OCI-M1 (cell line): ENCODE measurements at places on chromosomes 7 and 10.

- no peak for DNase-seq
These were observed 161.7 kb downstream of the TNS3 start for GRCh38 chr7:47420122-47420780.

DNA sequence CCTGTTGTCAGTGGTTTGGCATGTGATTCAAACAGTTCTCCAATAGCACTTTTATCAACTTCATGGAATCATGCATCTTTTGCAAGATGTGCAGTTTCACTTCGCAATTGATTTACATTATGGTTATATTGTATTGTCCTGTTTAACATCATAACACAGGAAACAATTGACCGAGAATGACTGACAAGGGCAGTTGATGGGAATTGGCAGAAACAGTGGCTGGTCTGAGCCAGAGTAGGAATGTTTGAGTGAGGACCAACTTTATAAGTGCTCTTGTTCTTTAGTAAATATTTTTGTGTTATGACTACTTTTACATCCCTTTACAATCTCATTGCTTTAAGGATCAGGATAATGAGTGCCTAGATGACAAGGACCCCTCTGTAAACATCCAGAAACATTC, 2.2 kb downstream of the KLHL7 start:
- peak; percentile 5 for DNase-seq

- no peak for DNase-seq
These were observed 56.5 kb downstream of the ZNF467 start for GRCh38 chr7:149716932-149717307.

DNA sequence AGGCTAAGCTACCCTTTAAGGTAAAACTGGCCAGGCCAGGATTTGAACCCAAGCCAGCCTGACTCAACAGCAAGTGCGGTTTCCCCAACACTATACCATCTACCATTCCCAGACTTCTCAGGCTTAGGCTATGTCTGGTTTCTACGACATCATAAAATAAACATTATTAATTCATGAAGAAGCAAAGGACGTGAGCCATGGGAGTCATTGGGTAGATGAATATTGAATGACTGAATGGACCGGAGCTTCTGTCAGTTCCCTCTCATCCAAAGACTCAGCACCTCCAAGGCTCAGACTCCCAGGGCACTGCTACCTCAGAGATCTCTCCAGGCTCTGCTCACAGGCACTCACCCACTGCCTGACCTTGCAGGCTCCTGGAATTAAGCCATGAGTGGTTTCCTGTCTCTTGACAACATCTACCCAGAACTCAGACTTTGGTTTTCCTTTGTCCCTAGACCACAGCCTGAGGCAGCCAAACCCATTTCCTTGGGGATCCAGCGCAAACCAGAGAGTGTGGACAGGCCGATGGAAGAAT, 64.6 kb upstream of the STEAP1B start:
- DNase-seq, result peak; percentile 4

GRCh38 chr7:79458796-79459195, 5.3 kb upstream of the MAGI2 start:
- peak; percentile 34 for DNase-seq

DNA sequence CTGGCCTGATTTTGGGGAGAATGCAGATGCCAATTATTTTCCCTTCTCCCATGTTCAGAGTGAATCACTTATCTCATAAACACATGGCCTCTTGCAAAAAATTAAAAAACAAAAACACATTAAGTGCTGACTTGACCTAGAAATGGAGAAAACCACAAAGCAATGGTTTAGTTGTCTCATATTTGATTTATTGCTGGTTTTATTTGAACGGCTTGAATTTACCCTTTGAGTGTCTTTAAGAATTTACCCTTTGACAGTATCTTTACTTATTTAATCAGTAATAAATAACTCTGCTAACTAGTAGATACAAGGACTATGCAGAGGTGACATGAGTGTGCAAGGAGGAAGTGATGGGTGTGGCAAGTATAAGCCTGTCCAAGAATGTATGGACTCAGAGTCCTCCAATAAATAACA, 68.1 kb upstream of the GSDME start:
- peak; percentile 14 for DNase-seq

GRCh38 chr7:157088136-157088535, 50.6 kb upstream of the UBE3C start:
- no peak for DNase-seq

DNA sequence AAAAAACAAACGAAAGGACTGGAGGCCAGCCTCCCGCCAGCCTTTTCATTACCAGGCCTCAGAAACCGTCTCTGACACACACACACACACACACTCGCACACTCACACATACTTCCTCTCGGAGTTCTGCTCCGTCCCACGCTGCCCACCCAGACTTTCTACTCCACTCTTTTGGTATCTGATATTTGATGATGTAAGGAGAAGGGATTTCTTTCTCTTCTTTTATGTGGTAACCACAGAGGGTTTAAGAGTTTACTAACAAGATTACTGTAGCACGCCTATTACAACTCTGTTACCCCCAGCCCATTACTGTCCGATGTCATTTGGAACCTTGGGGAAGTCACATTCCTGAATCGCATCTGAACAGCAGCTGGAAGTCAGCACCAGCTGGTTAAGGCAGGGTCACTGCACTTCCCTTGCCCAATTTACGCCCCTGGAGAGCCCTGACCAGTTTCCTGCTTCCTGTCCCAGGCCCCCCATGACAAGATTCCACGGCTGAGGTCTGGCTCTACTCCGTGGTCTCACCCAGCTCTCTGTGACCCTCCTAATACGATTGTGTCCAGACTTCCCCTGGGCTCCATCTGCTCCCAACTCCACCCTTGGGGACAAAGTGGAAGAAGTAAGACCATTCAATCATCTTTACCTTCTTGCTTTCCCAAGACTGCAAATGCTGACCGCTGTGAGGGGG, 1.1 kb downstream of the DENND2A start:
- no peak for DNase-seq

DNA sequence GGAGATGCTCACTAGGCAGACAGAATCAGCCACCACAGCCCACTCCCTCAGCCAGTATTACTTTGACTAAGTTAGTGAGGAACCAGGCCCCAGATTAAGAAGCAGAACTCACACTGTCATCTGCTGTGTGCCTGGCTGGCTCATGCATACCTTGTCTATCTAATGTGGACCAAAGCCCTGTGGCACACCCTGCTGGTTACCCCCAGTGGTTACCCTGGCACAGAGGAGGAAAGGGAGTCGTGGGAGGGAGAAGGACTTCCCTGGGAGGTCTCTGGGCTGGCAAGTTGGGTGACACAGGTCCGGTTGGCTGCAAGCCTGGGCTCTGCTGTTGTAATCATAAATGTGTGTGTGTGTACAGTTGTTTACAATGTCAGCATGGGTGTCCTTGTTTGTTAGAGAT, 7.5 kb upstream of the SH2D4B start:
- peak; percentile 20 for DNase-seq

- DNase-seq, result no peak
These were observed 11.4 kb downstream of the NET1 start for GRCh38 chr10:5423771-5424170.

DNA sequence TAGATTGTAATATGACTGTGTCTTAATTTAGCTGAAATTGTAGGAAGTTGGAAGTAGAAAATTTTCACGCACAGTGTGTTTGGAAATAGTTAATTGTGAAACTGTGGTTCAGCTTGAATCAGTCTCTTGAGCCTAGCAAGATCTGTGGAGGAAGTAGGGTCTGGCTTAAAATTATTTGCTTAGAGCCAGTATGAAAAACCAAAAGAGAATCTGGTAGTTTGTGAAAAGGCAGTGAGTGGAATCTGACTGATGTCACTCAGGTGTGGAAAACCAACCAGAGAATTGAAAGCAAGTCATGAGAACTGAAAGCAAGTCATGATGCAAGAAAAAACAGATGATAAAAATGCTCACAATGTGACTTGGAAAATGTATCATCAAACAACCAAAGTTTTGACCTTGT, 11.5 kb downstream of the LIPJ start:
- peak; percentile 24 for DNase-seq

DNA sequence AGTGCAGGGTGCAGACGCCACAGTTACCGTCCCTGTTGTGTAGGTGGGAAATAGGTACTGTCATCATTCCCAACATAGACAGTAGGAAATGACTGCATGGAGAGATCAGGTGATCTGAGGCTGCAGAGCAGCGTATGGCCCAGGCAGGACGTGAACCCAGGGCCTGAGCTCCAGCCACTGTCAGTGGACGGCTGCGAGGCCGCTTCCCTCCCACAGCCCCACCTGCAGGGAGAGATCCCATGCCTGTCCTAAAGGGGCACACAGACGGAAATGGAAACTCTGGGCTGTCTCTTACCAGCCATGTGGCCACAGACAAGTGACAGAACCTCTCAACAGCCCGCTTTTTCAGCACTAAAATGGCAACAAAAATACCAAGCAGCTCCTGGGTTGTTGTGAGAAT, 44.5 kb upstream of the MNX1 start:
- no peak for DNase-seq

DNA sequence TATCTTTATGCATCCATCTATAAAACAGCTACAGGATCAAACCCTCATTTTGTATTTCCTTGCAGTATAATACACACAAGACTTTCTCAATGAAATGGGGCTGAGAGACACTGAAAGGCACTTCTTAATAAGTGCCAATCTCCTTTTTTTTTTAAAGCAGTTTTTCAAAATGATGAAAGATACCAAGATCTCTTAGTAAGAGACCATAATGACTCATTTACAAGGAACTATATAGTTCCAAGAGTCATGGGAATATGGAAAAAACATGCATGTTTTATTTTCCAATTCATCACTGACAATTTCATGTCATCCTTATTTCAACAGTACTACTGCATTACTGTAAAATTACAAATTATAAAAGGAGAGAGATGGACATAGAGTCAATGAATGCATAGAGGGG, 973.7 kb downstream of the GATA3 start:
- no peak for DNase-seq

- DNase-seq, result no peak
These were observed 350.9 kb downstream of the RNLS start for GRCh38 chr10:88232029-88232895.

DNA sequence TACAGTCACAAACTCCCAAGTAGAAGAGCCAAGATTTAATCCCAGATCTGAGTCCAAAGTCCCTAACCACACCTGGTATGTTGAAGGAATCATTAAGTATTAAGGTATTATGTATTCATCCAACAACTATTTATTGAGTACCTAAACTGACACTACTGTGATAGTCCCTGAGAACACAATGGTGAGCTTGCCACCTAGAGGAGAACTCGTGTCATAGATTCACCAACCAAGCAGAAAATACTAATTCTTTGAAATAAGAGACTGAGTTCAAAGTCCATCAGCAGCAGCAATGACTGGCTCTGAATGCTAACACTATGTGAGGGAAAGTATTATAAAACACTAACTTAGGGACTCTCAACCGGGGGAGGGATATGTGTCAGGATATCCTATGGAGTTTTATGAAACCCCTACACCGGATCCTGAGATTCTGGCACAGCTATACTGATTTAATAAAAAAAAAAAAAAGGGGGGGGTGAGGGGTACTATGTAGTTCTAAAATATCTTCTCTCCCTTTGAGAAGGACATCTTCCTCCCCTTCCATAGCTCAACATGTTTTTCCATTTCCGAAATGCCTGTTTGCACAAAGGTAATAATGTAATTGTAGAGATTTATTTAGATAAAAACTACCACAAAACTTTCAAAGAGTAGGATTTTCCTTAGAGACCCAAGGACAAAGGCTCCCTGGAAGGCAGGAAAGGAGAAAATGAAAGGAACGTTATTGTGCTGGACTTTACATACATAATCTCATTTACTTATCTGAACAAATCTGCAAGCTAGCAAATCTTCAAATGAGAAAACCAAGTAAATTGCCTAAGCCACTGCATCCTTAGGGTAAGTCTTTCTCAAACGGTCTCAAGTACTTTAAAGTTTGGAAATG, 1.6 kb downstream of the NCOA4 start:
- DNase-seq, result peak; percentile 84

- no peak for DNase-seq
These were observed 46.3 kb downstream of the GOLGA7B start for GRCh38 chr10:97895915-97896314.

GRCh38 chr10:19977097-19977521, 160.9 kb downstream of the PLXDC2 start:
- DNase-seq, result no peak

DNA sequence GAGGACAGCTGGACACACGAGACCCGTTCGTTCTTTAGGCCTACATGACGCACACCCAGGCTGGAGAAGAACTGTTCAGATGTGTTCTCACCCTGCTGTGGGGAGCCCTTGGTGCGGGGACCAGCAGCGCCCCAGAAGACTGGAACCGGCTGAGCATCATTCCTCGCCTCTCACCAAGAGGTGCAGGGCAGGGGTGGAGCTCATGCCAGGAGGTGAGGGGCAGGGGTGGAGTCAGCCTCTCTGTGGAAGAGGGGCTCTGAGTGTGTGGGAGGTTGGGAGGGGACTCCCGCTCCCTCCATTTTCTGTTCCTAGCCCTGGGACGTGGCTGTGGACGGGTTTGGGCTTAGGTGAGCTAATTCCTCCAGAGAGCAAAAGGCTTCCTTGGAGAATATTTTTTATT, 66.0 kb upstream of the SHH start:
- DNase-seq, result no peak

GRCh38 chr10:94299417-94299816, 63.3 kb downstream of the NOC3L start:
- peak; percentile 98 for DNase-seq

- DNase-seq, result no peak
These were observed 18.9 kb downstream of the APBB1IP start for GRCh38 chr10:26457088-26457487.

DNA sequence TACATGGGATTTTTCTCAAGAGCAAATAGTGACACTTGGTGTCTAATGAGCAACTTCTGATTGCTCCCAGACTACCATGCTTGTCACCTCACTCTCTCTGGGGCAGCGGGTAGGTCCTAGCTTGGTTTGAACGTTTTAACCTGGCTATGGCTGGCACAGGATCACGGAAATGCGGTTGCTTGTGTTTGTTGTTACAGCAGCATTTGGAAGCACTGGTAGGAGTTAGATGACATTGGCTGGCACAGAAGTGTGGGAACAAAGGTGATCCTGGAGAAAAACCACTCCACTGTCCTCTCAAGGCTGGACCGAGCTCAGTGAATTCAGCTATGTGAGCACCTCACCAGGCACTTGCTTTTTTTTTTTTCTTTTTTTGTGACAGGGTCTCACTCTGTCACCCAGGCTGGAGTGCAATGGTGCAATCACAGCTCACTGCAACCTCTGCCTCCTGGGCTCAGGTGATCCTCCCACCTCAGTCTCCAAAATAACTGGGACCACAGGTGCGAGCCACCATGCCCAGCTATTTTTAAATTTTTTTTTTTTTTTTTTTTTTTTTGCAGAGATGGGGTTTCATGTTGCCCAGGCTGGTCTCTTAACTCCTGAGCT, 3.5 kb upstream of the PFKFB3 start:
- no peak for DNase-seq

GRCh38 chr7:134798155-134798554, 18.7 kb downstream of the CALD1 start:
- no peak for DNase-seq

GRCh38 chr10:71911296-71911953, 52.8 kb upstream of the CHST3 start:
- DNase-seq, result no peak

DNA sequence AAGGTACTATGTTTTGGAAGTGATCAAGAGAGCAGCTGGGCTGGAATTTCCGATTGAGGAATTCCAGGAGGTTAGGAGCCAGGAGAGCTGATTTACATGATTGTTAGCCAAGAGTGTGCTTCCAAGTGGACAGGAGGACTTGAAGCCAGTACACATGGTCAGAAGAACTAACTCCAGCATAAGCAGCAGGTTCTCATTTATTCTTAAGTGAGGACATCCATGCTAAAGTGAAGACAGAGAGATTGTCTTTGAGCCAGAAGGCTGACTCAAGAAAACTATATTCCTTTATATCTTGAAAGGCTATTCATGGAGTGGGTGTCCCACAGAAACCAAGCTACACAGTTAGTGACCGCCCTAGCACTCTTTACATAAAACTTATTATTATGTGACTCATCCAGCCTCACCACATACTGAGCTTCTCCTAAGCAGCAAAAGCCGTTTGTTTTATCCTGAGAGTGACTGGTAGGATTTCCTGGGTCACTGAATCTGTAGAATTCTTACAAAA, 56.7 kb upstream of the SEMA3A start:
- no peak for DNase-seq
